CD4-positive, alpha-beta T cell treated with Interleukin-15 for 1 hour (primary cell): ENCODE measurements at places on chromosomes 7 and 10.
A peak's percentile ranks its signal among the peaks of the same experiment; 100 is the strongest.

- DNase-seq: no peak
These were observed 924 bp downstream of the BMPR1A start for GRCh38 chr10:86757113-86757972.

GRCh38 chr7:48183370-48183743, 12.1 kb downstream of the ABCA13 start:
- DNase-seq: no peak

DNA sequence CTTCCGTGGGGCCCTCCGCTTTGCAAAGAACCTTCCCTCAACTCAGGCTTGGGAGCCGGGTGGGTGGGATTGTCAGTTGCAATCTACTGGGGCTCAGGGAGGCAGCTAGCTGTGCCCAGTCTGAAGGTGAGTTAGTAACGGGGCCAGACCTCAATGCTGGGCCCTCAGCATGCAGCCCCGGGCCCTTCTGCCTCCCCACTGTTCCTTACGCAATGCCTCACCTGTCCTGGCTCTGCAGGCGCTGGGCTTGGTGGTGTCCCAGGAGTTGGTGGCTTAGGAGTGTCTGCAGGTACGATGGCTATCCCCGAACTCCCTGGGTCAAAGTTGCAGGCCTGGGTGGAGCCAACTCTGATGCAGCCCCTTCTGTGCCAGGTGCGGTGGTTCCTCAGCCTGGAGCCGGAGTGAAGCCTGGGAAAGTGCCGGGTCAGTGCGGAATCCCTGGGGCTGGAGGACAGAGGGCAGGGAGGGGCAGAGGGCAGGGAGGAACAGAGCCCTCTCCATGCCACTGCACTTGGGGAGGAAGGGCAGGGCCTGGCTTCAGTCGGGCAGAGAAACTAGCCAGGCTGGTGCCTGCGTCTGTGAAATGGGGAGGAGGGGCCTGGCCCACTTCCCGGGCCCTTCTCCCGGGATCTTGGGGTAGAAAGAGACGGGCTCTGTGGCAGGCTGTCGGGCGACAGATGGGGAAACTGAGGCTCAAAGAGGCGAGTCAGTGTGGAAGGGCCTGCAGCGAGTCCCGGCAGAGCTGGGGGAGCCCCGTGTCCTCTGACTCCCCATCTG, 15.0 kb downstream of the ELN start:
- DNase-seq: no peak

- no peak for DNase-seq
These were observed 518.3 kb downstream of the PLXDC2 start for GRCh38 chr10:20334559-20334958.

DNA sequence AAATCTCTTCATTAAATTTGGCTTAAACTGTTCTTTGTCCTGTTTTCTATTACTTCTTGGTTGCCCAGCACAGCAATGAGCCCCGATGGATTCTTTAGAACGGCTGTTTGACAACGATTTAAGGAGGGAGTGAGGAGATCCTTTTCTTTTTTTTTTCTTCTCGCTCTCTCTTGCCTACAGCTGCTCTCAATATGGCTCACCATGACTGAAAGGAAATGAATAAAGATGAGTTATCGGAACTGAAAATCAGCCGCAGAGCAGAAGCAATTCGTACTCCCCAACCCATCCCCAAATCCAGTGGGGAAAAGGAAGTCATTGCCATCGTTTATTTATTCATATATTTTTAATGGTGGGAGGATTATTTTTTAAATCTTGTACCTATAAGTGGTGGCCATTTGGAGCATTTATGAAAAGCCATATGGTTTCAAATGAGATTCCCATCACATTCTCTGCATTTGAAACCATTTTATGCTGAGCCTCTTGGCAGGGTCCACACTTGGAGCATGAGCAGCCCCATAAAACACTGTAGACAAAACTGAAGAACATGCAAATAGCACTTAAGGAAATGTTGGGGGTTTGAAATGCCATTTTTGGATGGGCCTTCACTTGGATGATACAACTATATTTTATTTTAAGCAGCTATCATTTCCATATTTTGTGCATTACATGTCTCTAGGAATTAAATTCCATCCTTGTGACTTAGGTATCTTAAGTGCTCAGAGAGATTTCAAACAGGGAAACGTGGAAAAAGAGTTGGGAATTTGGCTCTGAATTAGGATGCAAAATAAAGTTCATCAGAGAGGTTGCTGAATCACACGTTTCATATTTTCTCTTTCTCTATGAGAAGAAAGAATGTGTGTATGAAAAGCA, 107.7 kb upstream of the FZD1 start:
- DNase-seq: no peak

DNA sequence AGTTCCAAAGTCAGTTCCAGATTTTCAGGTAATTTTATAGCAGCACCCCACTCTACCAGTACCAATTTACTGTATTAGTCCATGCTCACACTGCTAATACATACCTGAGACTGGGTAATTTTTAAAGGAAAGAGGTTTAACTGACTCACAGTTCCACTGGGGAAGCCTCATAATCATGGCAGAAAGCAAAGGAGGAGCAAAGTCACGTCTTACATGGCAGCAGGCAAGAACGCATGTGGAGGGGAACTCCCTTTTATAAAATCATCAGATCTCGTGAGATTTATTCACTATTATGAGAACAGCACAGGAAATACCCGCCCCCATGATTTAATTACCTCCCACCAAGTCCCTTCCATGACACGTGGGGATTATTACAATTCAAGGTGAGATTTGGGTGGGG, 142.4 kb downstream of the AHR start:
- DNase-seq: no peak

DNA sequence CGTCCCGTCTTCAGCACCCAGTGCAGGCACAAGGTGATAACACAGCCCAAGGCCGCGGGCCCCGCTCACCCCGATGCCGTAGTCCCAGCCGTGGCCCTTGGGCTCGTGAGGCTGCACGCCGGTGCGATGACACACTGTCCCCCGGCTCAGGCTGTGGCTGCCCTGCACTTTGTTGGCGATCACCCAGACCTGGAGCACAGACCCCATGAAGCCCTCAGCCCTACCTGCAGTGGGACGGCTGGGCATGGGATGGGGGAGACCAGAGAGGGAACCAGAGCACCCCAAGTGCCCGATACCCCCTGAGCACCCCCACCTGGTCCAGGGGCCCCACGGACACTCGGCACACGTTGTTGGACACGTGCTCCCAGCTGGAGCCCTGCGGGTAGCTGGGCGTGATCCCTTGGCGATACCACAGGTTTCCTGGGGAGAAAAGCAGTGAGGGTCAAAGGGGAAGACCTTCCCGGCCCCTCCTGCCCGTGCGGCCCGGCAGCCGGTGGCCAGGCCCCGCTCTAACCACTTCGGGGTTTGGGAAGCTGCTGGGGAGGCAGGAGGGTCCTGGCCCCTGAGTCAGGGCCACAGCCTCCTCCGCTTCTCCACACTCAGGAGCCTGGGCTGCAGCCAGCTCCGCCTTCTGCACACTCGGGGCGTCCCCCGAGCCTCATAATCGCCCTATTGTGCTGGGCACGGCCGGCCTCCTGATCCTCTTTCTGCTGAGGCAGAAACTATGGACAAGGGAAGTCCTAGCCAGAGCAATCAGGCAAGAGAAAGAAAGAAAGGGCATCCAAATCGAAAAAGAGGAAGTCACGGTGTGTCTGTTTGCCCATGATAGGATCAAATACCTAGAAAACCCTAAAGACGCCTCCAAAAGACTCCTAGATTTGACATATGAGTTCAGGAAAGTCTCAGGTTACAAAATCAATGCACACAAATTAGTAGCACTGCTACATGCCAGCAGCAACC, 6.7 kb downstream of the BHLHA15 start:
- peak; percentile 16 for DNase-seq

- no peak for DNase-seq
These were observed 131.1 kb upstream of the MGMT start for GRCh38 chr10:129335942-129336341.

GRCh38 chr7:50641442-50642405, 76.5 kb upstream of the DDC start:
- no peak for DNase-seq

DNA sequence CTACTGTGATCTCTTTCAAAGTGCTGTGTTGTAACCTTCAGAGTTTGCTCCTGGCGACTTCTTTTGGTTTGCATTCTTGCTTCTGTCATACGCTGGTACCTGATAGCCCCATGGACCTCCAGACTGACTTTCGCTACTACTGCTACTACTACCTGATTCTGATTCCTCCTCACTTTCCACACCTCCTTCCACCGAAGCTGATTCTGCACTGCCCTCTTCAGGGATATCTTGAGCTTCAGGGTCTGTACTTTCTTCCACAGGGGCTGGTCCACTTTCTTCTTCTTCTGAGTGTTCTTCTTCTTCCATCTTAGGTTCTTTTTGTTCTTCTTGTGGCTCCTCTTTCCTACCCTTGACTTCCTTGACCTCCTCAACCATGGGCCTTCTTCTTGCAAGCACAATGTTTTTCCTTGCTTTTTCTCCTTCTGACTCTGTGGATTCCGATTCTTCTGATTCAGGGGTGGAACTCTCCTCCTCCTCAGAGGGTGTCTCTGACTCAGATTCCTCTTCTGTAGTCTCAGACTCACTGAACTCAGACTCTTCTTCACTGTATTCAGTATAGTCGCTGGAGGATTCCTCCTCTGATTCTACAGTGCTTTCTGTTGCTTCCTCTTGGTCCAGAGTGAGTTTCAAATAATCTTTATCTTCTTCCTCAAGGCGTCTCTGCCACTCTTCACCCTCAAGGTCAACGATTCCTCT, 992.2 kb downstream of the PCDH15 start:
- no peak for DNase-seq

GRCh38 chr10:103712898-103713498, 142.4 kb downstream of the SH3PXD2A start:
- DNase-seq: peak; percentile 73

- no peak for DNase-seq
These were observed 167.7 kb upstream of the TNRC18 start for GRCh38 chr7:5591278-5591874.

DNA sequence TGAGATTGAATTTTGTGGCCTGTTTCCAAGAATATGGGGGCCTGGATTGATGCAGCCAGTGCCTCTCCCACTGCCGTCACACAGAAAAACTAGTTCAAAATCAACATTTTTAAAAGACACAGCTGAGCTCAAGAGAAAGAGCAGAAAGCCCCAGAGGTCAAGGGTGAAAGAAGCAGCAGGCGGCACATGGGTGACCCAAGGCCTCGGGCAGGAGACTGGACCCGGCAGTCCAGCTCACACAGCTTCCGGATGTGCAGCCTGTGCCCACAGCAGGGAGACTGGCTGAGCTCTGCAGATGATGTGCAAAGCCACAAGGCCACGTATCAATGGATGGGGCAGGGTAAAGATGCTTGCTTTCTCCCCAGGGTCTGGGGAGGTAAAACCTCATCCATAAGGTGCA, 50.4 kb upstream of the RNF32 start:
- no peak for DNase-seq

DNA sequence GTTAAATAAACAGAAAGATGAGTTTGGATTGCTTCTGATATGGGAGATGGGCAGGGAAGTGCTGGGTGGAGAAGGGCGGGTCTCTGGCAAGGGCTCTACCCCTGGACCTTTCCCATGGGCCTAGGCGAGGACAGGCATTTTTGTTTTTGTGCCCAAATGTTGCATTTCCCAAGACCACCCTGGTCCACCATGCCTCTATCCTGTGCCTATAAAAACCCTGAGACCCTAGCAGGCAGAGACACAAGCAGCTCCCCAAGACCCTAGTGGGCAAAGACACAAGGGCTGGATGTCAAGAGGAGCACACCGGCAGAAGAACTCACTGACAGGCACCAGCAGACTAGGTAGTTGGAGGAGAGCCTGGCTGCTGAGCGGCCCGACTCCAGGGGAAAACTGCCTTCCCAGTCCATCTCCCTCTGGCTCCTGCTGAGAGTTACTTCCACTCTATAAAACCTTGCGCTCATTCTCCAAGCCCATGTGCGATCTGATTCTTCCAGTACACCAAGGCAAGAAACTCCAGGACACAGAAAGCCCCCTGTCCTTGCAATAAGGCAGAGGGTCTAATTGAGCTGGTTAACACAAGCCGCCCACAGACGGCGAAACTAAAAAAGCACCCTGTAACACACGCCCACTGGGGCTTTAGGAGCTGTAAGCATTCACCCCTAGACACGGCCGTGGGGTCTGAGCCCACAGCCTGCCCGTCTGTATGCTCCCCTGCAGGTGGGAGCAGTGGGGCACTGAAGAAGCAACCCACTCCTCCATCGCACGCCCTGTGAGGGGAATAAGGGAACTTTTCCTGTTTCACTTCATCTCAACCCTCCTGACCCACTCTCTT, 291.4 kb downstream of the PTPRN2 start:
- no peak for DNase-seq

- no peak for DNase-seq
These were observed 118.8 kb downstream of the RGS10 start for GRCh38 chr10:119423510-119424257.

DNA sequence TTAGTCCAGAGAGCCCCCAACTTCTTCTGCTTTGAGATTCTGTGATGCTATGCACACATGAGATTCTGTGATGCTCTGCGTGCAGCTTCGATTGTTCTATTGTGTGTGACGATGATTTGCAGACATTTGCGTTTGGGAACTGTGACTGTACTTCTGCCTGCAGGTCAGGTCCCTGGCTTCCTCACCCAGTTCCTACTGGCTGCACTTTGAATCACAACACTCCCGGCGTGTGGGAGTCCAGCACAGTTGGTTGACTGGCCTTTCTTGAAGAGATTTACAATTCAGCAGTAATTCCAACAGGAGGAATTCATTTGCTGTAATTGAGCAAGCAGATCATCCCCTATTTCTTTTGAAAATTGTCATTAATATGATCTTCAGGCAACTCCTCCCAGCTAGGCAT, 252.2 kb upstream of the YAE1 start:
- DNase-seq: no peak

- DNase-seq: peak; percentile 69
These were observed 512 bp downstream of the OSBPL3 start for GRCh38 chr7:24979470-24979862.

DNA sequence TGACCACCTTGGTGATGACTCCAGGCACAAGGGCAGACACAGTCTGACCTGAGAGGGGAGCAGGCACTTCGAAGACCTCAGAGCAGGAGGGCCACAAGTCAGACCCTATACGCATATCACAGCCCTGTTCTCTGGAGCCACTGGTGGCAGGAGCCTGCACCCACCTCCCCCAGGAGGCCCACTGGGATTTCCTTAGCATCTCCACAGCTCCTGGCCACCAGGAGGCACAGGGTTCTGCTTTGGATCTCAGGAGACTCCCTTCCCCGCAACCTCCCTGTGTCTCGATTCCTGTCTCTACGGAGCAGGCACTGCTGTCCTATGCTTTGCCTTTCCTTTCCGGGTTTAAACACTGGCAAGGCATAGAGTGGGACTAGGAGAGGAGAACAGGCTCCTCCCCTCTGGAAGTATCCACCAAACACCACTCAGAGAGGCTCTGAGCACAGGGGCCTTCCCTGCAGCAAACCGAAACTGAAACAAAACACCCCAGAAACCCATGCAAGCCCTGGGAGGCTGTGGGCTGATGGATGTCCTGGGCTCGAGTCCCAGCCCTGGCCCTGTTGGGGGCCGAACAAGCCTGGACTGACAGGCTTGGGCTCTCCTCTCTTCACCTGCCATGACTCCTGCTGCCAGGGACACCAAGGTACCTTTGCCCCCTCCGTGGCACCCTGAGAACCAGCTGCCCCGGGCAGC, 166.3 kb downstream of the NEURL1 start:
- peak; percentile 60 for DNase-seq

DNA sequence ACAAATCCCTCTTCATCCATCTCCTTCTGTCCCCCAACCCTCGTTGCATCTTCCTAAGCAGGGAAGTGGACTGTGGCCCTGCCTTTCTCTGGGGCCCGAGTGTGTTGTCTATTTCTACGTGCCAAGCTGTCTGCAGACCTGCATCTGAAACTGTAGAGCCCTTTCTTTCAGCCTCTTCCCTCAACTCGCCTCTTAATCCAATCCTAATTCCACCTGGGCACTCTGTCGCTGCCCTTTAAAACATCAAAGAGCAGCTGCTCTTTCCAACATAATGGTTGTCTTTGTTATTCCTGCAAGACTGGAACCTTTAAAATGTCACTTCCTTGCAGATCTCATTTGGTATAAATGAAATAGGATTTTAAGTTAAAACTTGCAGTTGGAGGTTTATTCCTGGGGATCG, 21.5 kb upstream of the ADAM12 start:
- no peak for DNase-seq
